Globus pallidus (tissue), 1 donor: ENCODE measurements at places on chromosomes 4 and X.

GRCh38 chrX:71989768-71990426, 79.3 kb downstream of the NHSL2 start:
- no peak for DNase-seq

DNA sequence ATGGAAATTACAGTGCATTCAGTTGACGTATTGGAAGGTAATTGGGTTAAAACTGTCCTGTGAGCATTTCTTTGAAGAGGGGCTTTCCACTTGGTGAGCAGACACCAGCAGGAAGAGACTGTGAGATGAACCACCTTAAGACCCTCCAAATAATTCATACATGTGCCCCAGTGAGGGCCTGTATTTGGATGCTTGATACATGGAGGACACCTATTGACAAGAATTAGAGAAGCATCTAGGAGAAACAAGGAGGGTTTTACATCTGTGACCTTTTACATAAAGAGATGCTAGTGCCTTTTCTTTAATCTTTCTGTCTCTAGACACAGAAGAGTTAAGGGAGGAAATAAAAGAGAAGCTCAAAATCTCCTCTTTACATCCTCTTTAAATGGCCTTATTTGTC, 1115.3 kb upstream of the IGFBP7 start:
- DNase-seq = no peak

DNA sequence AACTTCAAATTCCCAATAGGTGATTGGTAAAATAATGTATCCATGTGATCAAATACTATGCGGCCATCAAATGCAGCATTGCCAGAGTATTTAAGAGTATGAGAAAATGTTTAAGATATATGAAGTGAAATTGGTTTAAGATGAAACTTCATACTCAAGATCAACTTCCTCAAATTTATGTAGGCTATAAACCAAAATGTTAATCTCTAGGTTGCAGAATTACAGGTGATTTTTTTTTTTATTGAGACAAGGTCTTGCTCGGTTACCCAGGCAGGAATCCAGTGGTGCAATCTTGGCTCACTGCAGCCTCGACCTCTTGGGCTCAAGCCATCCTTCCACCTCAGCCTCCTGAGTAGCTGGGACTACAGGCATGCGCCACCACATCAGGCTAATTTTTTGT, 25.3 kb downstream of the ACSL4 start:
- no peak for DNase-seq

GRCh38 chrX:68832101-68832416, 3.2 kb downstream of the EFNB1 start:
- no peak for DNase-seq

DNA sequence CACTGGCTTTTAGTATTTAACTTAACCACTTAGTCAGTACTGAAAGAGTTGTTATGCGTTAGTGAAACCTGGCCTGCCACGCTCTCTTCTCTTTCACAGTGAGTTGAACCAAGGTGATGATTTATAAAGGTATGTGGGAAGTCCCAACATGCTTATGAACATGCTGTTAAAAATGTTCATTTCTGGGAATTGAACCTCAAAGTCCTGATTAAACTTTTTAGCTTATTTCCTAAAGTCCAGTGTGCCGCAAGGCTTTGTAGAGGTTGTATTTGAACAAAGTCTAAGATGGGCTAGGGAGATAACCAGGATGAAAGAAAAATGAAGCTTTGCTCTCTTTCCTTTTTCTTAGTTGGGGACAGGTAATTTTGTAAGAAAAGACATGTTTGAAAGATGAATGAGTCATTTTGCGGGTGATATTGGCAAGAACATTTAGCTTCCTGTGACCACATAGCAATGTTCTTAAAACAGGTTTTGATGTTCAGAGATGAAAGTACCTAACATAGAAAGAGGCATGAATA, 270.3 kb downstream of the DTHD1 start:
- no peak for DNase-seq
